Fibroblast of lung (primary cell): ENCODE measurements at places on chromosomes 12 and 14. TPM values are rescaled to one million over a fixed set of nuclear protein-coding genes. Genes with fewer than 3 reads are reported as not detected.

Gene OR8S1
- not detected in 2 replicates for total RNA-seq

Gene SDS
- total RNA-seq, result not detected in 2 replicates

Gene SLC6A12
- total RNA-seq, result under 0.01 TPM in 1 of 2 replicates, not detected in the other

Gene NANOG
- total RNA-seq, result not detected in 2 replicates

Gene CD163L1
- 0.33 TPM in 1 of 2 replicates, not detected in the other for total RNA-seq

Gene TAS2R42
- total RNA-seq, result not detected in 2 replicates

Gene CEBPE
- total RNA-seq, result not detected in 2 replicates

Gene NPAS3
- total RNA-seq, result 0.26 and 0.50 TPM in 2 replicates

Gene KRT6C
- total RNA-seq, result not detected in 2 replicates

Gene CFAP54
- total RNA-seq, result 5.1 and 7.1 TPM in 2 replicates

Gene AICDA
- total RNA-seq, result not detected in 2 replicates

Gene NABP2
- total RNA-seq, result 25.9 and 29.2 TPM in 2 replicates

Gene RDH16
- total RNA-seq, result 0.17 and 0.26 TPM in 2 replicates

Gene ACOT6
- not detected in 2 replicates for total RNA-seq

Gene FOXM1
- total RNA-seq, result 1.3 and 7.3 TPM in 2 replicates

Gene FAM90A1
- 0.26 and 0.33 TPM in 2 replicates for total RNA-seq

Gene BLTP3B
- total RNA-seq, result 38.3 and 44.4 TPM in 2 replicates

Gene IAPP
- not detected in 2 replicates for total RNA-seq

Gene KRAS
- 12.3 and 15.0 TPM in 2 replicates for total RNA-seq

Gene CCDC198
- not detected in 2 replicates for total RNA-seq

Gene CLEC14A
- total RNA-seq, result 2.6 and 5.3 TPM in 2 replicates

Gene LTBP2
- total RNA-seq, result 243 and 514 TPM in 2 replicates

Gene KHNYN
- total RNA-seq, result 55.2 and 61.1 TPM in 2 replicates

Gene TMEM179
- under 0.01 TPM in 1 of 2 replicates, not detected in the other for total RNA-seq

Gene PTPRR
- total RNA-seq, result under 0.01 and 0.50 TPM in 2 replicates

Gene LTB4R2
- total RNA-seq, result 1.3 and 1.8 TPM in 2 replicates
